ENCODE measurements at places on chromosomes 12 and 14. TPM values are rescaled to one million over a fixed set of nuclear protein-coding genes. Genes with fewer than 3 reads are reported as not detected.

- no peak for DNase-seq
Observed at GRCh38 chr14:32572867-32573150, 243.7 kb downstream of the AKAP6 start.

The EIF2B2 gene
- 50.7 TPM for polyA plus RNA-seq

GRCh38 chr14:79437951-79438350 is 773.4 kb downstream of the DIO2 start:
- DNase-seq, result no peak

DNA sequence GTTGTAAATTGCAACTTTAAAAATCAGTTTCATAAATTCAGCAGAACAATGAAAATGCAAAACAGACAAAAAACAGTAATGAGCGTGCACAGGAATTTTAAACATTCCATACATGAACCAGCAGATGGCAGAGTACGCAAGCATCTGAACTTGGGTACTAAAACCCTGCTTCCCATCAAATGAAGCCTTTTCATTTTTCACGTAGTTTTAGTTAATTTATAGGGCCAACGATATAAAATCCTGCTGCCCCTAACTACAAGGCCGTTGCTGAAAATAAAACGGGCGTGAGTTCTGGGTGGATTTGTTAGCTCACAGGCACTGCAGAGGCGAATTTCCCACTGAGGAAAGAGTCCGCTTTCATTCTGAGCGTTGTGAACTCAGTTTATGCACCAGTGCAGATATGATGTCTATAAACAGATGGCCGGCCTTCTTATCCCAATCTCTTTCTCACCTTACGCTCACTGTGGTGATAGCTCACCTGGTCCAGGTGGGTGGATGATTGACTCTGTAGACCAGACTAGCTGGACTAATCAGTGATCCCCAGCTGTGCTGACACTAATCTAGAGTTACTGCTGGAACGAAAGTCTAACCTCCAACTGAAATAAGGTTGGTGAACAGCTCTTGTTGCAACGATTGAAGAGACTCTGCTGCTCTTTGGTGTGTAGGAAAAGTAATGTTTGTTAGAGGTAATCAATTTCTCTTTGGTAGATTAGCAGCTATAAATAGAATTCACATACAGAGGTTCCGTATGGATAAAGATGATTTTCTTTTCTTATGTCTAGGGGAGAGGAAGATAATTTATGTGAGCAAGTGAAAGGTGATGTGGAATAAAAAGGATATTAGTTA is 89.2 kb downstream of the PDZRN4 start:
- peak; percentile 32 for DNase-seq

The TPPP2 gene
- 0.49 TPM for polyA plus RNA-seq

- DNase-seq, result no peak
Observed at GRCh38 chr12:46569826-46570439, 197.4 kb upstream of the SLC38A2 start.

DNA sequence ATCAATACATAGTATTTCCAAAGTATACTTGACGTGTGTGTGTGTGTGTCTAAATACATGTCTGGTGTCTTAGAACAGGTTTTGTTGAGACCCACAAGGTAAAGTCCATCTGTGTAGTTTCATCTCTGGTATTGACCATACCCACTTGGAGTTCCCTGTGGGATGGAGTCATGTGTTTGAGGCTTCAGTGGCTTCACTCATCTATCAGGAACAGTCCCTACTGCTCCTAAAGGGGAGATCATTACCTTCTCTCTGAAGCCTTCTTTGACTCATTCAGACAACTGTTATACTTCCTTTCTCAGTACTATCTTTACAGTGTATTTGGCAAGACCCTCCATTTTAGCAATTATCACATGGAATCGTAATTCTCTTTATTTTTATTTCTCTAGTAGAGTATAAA is 14.2 kb downstream of the RAB21 start:
- DNase-seq, result no peak

DNA sequence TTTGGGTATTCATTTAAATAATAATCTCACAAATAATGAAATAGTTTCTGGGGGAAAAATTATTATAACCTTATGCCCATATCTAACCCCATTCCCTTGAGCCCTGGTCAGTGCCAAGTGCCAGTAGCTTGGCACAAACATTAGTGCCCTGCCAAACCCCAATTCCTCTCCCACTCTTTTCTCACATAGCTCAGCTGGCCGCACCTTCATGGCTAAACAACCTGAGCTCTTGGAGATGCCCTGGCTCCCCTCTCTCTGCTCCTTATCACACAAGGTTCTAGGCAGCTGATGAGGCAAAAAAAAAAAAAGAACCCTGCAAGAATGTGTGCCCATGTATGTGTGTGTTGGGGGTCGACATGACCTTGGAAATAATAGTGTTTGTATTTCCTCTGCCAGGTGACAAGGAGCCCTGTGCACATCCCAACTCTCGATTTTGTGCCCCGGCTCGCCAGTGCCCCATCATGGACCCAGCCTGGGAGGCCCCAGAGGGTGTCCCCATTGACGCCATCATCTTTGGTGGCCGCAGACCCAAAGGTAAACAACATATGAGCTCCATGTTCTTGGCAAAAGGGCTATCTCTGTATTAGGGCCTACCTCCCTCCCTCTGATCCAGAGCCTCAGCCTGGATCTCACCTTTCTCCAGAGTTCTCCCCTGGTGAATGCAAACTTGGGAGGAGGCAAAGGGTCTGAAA is 8.4 kb downstream of the PCK2 start:
- DNase-seq, result no peak

The PMCH gene
- 0.42 TPM for polyA plus RNA-seq

The KRT3 gene
- not detected for polyA plus RNA-seq

DNA sequence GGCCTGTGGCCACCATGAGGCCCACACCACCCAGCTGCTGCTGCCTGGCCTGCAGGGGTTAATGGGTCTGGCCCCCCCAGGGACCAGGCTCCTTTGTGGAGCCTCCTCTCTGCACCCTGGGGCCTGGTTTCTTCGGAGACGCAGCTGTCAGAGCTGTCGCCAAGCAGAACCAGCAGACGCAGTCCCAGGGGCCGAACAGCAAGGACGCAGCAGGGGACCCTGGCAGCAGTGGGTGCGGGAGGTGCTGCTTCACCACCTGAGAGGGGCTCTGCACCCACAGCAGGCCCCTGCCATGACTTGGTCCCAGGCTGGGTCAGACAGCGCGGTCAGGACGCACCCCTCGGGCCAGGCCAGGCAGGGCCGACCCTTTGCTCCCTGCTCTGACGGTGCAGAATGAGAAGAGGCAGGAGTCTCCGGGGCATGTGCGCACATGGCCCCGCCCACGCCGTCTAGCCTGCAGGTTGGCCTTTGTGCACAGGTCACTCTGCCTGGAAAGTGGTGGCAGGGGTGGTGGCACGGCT is 30.5 kb downstream of the JAG2 start:
- no peak for DNase-seq
